ENCODE measurements at places on chromosomes 5 and 9. TPM values are rescaled to one million over a fixed set of nuclear protein-coding genes. Genes with fewer than 3 reads are reported as not detected.

GRCh38 chr5:88644676-88645075, 238.3 kb downstream of the MEF2C start:
- no peak overlapping the region for H3K4me3 ChIP-seq
- H3K36me3 ChIP-seq, result no peaks in the 10 kb centered on the region

DNA sequence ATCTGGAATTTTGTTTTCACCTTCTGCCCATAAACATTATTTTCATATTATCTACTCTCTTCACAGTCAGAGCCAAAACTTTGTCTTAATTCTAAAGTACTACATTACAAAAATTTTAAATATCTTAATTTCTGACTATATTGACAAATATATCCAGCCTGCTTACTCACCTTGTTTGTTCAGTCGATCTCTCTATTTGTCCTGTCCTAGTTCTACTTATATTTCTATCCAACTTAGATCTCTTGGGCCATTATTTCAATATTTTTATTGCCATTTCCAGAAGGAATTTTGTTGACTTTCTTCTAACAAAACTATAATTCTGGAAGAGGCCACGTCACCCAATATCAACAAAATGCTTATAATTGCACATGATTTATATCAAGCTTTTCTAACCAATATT, 652.8 kb upstream of the CTNND2 start:
- H3K27me3 ChIP-seq, result no peaks in the 10 kb centered on the region
- no peak overlapping the region for H3K4me3 ChIP-seq
- no peak for DNase-seq
- H3K4me1 ChIP-seq, result no peaks in the 10 kb centered on the region

- no peaks in the 10 kb centered on the region for H3K27me3 ChIP-seq
- no peak overlapping the region for H3K4me3 ChIP-seq
- H3K36me3 ChIP-seq, result peaks cover 40% of the 10 kb centered on the region
- H3K27ac ChIP-seq, result peak overlapping the region; percentile 52
Observed at GRCh38 chr9:114701988-114702387, 20.0 kb upstream of the TEX48 start.

DNA sequence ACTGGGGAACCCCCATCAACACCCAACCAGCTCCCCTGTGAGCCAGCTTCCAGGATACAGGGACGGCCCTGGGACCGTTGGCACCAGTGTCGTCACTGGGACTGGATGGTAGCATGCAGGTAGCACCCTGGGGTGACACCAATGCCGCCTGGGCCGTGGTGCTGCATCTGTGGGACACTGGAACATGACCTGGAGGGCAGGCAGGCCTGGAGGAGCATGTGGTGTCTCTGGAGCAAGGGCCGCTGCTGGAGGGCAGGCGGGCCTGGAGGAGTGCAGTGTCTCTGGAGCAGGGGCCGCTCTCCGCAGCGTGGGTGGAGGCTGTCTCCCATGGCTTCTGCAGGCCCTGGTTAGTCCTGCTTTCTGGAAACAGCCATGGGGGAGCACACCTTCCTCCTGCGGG, 13.1 kb downstream of the LPCAT1 start:
- H3K36me3 ChIP-seq, result peaks cover 10% of the 10 kb centered on the region
- no peak overlapping the region for H3K4me3 ChIP-seq
- no peak for DNase-seq
- H3K4me1 ChIP-seq, result peaks cover 1% of the 10 kb centered on the region
- H3K27ac ChIP-seq, result no peak overlapping the region

DNA sequence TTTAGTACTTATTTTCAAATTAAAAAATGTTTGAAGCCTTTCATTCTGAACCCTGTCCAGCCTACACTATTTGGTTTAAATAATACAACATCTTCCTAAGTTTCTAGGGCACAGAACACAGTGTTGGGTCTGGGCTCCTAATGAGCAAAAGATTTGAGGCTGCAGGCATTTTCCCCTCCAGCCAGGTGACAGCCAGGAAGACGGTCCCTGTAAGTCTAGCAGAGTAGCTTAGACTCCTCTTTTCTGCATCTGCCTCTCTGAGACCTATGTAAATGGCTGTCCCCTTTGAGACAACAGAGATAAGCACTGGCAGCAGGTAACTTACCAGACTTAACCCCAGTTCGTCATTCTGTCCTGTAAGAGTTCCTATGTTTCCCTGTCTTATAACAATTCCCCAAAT, 141.8 kb downstream of the CDC42SE2 start:
- no peaks in the 10 kb centered on the region for H3K27me3 ChIP-seq
- peaks cover 8% of the 10 kb centered on the region for H3K4me1 ChIP-seq
- H3K36me3 ChIP-seq, result peaks cover 88% of the 10 kb centered on the region
- no peak overlapping the region for H3K4me3 ChIP-seq
- no peak for DNase-seq

DNA sequence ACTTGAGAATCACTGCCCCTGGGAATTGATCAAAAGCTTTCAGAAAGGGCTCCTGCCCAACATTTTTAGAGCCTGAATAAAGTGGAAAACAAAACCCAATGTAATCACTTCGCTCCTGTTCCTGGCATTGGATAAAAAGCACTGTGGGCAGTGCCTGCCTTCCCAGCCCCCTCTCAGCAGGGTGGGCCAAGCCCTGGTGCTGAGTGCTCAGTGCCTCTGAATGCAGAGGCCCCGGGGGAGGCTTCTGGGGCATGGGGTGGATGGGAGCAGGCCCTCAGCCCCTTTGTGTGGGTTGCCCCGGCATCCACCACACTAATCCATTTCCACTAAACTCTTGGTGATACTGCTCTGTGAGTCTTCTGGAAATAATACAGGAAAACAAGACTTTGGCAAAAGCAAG, 55.6 kb downstream of the CFAP90 start:
- H3K4me1 ChIP-seq, result no peaks in the 10 kb centered on the region
- H3K4me3 ChIP-seq, result no peak overlapping the region
- H3K36me3 ChIP-seq, result no peaks in the 10 kb centered on the region
- no peak overlapping the region for H3K27ac ChIP-seq
- DNase-seq, result no peak
- H3K27me3 ChIP-seq, result no peaks in the 10 kb centered on the region

DNA sequence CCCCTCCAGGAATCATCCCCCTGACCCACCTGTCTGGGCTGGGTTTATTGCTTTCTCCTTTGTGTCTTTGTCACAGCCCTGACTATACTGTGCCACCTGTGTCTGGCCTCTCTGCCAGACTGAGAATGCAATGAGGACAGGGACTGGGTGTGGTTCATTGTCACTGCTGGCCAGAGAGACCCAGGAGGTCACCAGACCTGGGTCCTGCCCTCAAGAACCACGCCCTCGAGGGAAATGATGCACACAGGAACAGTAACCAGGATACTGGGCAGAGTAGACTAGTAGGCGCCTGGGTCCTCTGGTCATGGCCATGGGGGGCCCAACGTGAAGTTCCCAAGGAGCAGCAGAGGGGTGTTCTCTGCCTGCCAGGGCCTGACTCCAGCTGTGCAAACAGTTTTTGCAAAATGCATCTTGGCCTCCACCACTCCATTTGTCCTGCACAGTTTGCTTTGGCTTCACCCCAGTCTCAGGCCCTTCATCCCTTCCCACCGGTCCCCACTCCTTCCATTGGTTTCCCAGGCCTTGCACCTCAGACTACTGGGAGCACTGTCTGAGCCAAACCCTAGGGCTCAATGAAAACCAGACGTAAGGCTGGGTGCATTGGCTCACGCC, 17.8 kb downstream of the RGS3 start:
- DNase-seq, result no peak
- H3K27ac ChIP-seq, result no peak overlapping the region
- H3K4me3 ChIP-seq, result no peak overlapping the region
- H3K36me3 ChIP-seq, result no peaks in the 10 kb centered on the region

DNA sequence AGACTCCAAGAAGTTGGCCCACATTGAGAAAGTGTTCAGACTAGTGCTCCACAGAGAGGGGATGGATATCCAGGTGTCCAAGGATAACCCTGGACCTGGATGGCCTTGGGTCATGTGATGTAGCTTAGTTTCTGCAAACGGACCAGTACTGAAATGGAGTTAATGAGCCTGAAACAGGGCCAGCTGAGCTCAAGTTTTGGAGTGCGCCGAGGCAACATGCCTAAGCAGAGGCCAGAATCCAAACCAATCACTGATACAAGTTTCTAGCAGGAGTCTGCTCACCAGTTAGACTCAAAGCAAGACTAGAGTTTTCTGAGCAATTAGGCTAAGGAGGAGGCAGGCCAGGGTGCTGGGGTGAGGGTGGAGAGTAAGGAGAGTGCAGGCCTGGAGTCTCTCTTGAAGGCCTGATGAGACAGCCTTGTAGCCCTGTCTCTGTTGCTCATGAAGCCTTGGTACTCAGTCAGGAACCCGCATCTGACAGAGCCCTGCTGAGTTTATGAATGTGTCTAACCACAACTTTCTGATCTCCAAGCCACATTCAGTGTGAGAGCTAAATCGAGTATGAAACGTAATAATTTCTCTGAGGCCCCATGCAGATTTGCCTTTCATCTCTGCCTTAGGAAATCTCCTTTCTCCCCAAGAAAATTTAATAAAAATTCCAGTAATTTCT, 68.9 kb upstream of the EQTN start:
- H3K4me1 ChIP-seq, result peaks cover 32% of the 10 kb centered on the region
- H3K36me3 ChIP-seq, result no peaks in the 10 kb centered on the region

- H3K4me1 ChIP-seq, result peaks cover 3% of the 10 kb centered on the region
- no peak overlapping the region for H3K27ac ChIP-seq
- H3K27me3 ChIP-seq, result peaks cover 2% of the 10 kb centered on the region
- H3K4me3 ChIP-seq, result no peak overlapping the region
- H3K36me3 ChIP-seq, result no peaks in the 10 kb centered on the region
Observed at GRCh38 chr9:16257604-16258003, 612.9 kb downstream of the BNC2 start.

DNA sequence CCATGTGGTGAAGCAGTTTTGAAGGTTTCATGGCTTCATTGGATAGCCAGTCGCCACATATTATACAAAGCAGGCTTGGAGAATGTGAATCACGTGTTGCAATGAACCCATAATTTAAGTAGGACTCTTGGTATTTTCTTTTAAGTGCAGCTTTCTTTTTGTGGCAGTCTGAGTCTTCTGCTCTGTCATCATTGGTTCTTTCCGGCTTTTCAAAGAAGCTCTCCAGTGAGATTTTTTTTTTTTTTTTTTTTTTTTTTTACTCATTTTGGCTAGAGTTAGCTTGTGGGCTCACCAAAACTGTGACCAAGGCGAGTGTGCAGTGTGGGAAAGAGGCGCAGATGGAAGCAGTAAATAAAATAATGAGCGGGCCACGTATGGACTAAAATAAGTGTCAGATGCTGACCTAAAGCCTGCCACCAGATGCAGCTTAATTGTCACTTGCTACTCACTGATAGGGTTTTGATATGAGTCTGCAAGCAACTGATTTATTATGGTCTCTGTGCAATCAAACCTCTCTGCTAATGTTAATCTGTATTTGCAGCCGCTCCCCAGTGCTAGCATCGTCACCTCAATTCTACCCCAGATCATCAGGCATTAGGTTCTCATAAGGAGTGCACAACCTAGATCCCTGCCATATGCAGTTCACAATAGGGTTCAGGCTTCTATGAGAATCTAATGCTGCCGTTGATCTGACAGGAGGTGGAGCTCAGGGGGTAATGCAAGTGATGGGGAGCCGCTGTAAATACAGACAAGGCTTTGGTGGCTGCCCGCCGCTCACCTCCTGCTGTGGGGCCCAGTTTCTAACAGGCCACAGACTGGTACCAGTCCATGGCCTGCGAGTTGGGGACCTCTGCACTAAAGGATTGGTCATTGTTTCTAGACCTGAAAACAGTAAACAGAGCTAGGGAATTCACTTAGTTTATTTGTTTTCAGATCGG, 45.5 kb upstream of the LARP1 start:
- DNase-seq, result no peak
- no peaks in the 10 kb centered on the region for H3K36me3 ChIP-seq
- no peak overlapping the region for H3K4me3 ChIP-seq
- no peak overlapping the region for H3K27ac ChIP-seq

GRCh38 chr9:123217128-123217654, 51.2 kb downstream of the STRBP start:
- H3K27me3 ChIP-seq, result peaks cover 3% of the 10 kb centered on the region
- DNase-seq, result no peak
- H3K27ac ChIP-seq, result no peak overlapping the region
- H3K36me3 ChIP-seq, result no peaks in the 10 kb centered on the region

DNA sequence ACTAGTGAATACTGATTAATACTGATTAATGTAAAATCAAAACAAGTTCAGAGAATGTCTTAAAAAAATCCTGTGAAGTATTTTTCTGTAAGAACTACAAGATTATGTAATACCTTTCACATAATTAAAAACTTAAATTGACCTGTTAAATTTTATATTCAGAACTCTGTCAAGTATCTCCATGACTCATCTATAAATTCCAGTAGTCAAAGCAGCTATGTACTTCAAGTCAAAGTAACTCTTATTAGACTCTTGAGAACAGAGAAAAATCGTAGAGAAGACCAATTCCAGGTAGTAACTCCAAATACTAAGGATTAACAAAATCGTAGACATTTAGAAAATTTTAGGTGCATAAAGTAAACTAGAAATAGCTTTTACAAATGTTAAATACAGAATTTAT, 77.1 kb downstream of the HOMER1 start:
- DNase-seq, result no peak
- no peak overlapping the region for H3K27ac ChIP-seq
- peaks cover 4% of the 10 kb centered on the region for H3K36me3 ChIP-seq
- H3K4me1 ChIP-seq, result peaks cover 1% of the 10 kb centered on the region

GRCh38 chr5:51882647-51883046, 499.4 kb downstream of the ISL1 start:
- no peaks in the 10 kb centered on the region for H3K27me3 ChIP-seq
- H3K4me3 ChIP-seq, result no peak overlapping the region
- no peak for DNase-seq
- no peaks in the 10 kb centered on the region for H3K4me1 ChIP-seq

DNA sequence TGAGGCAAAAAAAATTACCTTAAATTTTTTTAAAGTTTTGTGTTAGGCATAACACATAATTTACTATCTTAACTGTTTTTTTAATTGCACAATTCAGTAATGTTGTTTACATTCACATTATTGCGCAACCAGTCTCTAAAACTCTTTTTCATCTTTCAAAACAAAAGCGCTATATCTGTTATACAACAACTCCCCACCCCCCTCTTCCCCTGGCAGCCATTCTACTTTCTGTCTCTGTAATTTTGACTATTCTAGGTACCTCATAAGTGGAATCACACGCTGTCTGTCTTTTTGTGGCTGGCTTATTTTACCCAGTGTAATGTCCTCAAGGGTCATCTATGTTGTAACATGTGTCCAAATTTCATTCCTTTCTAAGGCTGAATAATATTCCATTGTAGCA, 241.5 kb upstream of the DMRT1 start:
- no peak for DNase-seq
- H3K27ac ChIP-seq, result no peak overlapping the region
- no peaks in the 10 kb centered on the region for H3K4me1 ChIP-seq
- H3K27me3 ChIP-seq, result peaks cover 16% of the 10 kb centered on the region
- no peaks in the 10 kb centered on the region for H3K36me3 ChIP-seq

- H3K27ac ChIP-seq, result peak overlapping the region; percentile 53
- no peaks in the 10 kb centered on the region for H3K36me3 ChIP-seq
- H3K4me1 ChIP-seq, result peaks cover 43% of the 10 kb centered on the region
Observed at GRCh38 chr9:115207003-115207836, 89.3 kb upstream of the TNC start.

- no peak for DNase-seq
- H3K36me3 ChIP-seq, result no peaks in the 10 kb centered on the region
- no peak overlapping the region for H3K27ac ChIP-seq
- H3K4me3 ChIP-seq, result no peak overlapping the region
- H3K4me1 ChIP-seq, result peaks cover 2% of the 10 kb centered on the region
Observed at GRCh38 chr9:95764533-95765319, 110.8 kb upstream of the ERCC6L2 start.

GRCh38 chr9:137077758-137078693, 709 bp downstream of the UAP1L1 start:
- peak; percentile 29 for DNase-seq
- peaks cover 15% of the 10 kb centered on the region for H3K36me3 ChIP-seq
- H3K27ac ChIP-seq, result no peak overlapping the region
- peak overlapping the region; percentile 74 for H3K4me3 ChIP-seq

RANBP3L gene
- not detected for total RNA-seq

RASGRF2 gene
- total RNA-seq, result 19.4 TPM

PCDHA1 gene
- total RNA-seq, result 0.07 TPM

EGR1 gene
- 41.9 TPM for total RNA-seq

NEURL1B gene
- 0.37 TPM for total RNA-seq

PRDM9 gene
- not detected for total RNA-seq

PPP2R2B gene
- not detected for total RNA-seq

Data from activated T-helper 2 cell treated with anti-CD3 and anti-CD28 coated beads, Interferon-gamma antibody, Interleukin-2, Interleukin-4, amounts not matched to agents 10 μg/mL and 5 μg/mL and 100 μg/mL, durations not matched to agents 14 hours and 24 hours and 36 hours (primary cell).